ENCODE measurements at places on chromosomes 4 and X.

GRCh38 chrX:53421125-53421524 lies 1.3 kb downstream of the SMC1A start:
- DNase-seq: no peak

- DNase-seq: no peak
Observed at GRCh38 chr4:77308843-77309242, 151.8 kb downstream of the CCNG2 start.

- peak; percentile 21 for DNase-seq
Observed at GRCh38 chrX:110407910-110408545, 49.4 kb downstream of the RTL9 start.

DNA sequence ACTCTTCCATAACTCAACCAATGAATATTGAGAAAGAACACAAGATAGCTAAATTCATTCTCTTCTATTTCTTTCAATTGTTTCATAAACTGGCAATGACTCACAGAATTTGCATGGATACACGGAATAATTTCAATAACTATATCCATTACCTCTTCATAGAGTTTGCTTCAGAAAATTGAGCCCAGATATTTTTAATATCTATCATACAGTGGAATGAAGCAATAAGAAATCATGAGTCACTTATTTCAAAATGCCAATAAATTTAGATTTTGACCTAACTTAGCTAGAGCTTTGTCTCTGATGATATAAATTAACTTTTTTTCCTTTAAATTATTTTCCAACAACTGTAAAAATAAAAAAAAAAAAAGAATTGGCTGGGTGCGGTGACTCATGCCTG lies 22.2 kb upstream of the MANBA start:
- no peak for DNase-seq
